Thymus (tissue), 14 donors: ENCODE measurements at places on chromosomes 2 and 18. TPM values are rescaled to one million over a fixed set of nuclear protein-coding genes. Genes with fewer than 3 reads are reported as not detected.

- no peak for DNase-seq
These were observed 31.9 kb downstream of the DSC3 start for GRCh38 chr18:31010601-31011000.

DNA sequence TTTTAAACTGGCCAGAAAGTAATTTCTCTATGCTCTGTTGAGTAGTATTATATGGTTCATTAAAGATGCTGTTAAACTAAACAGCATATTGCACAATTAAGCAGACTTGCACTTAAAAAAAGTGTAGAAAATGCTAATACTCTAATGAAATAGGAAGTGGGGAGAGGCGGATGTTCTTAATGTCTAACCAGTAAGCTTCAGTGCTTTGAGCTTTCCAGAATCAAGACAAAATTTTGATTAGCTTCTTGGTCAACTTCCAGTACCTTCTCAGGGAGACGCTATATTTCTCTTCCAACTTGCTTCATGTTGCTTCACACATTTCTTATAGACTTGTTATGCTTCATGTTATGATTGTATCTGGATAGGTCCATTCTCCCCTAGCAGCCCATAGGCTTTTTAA, 89.1 kb downstream of the MAP2 start:
- DNase-seq = no peak

- DNase-seq = no peak
These were observed 43.4 kb upstream of the MTCL1 start for GRCh38 chr18:8661754-8662559.

Gene RAD51AP2
- polyA plus RNA-seq = 0.18 TPM

DNA sequence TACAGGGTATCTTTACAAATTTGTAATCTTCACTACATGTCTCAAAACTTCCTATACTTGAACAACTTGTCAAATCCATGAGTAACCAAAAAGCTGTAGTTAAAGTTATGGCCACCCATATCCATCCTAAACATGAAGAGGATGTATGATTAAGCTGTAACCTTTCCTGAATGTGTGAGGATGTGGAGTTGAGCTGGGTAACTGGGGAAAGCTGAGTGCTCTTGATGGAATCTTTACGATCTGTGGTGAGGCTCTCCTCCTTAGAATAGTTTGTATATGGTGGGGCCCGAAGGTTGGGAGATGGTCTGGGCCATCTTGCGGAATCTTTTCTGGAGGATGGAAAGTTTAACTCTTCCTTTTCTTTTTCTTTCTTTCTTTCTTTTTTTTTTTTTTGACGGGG, 29.4 kb downstream of the DPP4 start:
- DNase-seq = no peak

Gene RESP18
- 0.07 TPM for polyA plus RNA-seq

- DNase-seq = no peak
These were observed 74.5 kb downstream of the MDH1 start for GRCh38 chr2:63663013-63663864.

GRCh38 chr2:144595686-144596072, 75.8 kb upstream of the ZEB2 start:
- DNase-seq = no peak

- DNase-seq = no peak
These were observed 11.1 kb upstream of the CUL3 start for GRCh38 chr2:224596289-224596688.

DNA sequence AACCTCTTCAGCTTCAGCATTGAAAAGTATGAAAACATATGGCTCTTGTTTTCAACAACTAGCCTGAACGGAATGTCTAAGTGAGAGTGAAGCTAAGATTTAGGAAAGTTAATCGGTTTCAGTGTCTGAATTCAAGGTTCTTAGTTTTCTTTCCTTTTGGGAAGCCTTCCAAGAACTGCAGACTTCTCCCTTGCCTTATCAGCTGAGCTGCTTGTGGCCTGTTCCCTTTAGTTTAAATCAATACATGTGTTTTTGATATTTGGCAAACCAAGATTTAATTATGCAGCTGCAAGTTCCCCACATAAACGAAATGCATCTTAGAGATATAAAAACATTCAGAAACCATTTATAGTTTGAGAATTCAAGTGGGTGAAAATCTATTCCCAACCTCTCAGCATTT, 274.3 kb upstream of the NRP2 start:
- DNase-seq = no peak

- no peak for DNase-seq
These were observed 123.7 kb downstream of the QPCT start for GRCh38 chr2:37468170-37468569.

Gene PLEKHH2
- 1.1 TPM for polyA plus RNA-seq

GRCh38 chr2:55565613-55566012, 46.1 kb downstream of the CFAP36 start:
- DNase-seq = peak; percentile 6

GRCh38 chr18:9217743-9218451, 81.3 kb downstream of the ANKRD12 start:
- no peak for DNase-seq

- DNase-seq = no peak
These were observed 557.1 kb downstream of the TNS1 start for GRCh38 chr2:217445723-217446122.

DNA sequence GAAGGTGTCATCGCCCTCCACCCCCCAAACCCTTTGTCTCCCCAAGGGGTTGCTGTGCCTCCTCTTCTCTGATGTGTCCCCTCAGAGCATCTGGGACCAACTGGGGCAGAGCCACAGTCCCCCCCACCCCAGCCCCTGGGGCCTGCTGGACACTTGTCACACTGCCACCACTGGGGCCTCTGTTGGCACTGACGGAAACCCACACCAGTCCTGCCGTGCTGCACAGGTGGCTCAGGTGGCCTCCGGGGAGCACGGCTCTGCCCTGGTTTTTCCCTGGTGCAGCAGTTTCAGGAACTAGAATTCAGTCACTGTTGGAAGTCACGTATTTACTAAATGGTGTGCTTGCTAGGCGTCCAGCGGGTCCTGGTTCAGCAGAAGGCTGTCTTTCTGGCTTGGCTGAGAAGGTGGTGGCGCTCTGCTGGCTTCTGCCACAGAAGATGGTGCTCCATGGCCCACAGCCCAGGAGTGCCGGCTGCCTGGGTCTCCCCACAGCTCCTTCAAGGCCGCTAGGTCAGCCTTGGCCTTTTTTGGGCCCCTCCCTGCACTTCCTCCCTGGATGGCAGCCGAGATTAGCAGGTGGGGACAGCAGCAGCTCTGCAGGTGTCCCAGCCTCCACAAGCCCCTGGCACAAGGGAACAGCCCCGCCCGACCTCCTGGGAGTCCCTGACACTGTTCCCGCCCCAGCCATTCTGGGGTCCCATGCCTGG, 18.6 kb upstream of the KLHL30 start:
- no peak for DNase-seq

Gene CCDC93
- polyA plus RNA-seq = 10.7 TPM

GRCh38 chr18:60146220-60146960, 226.2 kb downstream of the MC4R start:
- DNase-seq = no peak

DNA sequence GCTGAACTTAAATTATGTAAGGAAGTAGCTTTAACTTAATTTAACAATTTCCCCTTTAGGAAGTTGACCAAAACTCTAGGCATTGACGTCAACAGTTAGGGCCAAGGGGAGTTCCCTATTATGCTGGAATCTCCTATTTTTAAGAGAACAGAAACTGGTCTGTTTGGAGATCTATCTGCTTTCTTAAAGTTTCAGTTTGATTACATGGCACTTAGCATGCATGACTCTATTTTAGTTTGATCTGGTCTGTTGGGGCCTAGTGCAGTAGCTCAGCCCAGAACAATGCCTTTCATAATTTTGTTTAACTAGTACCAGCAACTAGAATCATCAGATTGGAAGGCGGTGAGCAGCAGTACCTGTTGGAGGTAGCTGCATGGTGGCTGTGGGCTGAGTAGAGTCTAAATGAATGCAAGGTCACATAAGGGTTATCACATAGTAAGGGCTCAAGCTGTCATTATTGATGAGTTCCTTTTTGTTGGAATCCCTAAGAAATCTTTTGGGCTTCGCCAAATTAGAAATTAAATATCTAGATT, 60.5 kb upstream of the ZNG1B start:
- DNase-seq = no peak

Gene MBOAT2
- 6.0 TPM for polyA plus RNA-seq

- no peak for DNase-seq
These were observed 169.4 kb upstream of the SIX3 start for GRCh38 chr2:44772131-44772530.

Gene FAM110C
- 7.3 TPM for polyA plus RNA-seq

DNA sequence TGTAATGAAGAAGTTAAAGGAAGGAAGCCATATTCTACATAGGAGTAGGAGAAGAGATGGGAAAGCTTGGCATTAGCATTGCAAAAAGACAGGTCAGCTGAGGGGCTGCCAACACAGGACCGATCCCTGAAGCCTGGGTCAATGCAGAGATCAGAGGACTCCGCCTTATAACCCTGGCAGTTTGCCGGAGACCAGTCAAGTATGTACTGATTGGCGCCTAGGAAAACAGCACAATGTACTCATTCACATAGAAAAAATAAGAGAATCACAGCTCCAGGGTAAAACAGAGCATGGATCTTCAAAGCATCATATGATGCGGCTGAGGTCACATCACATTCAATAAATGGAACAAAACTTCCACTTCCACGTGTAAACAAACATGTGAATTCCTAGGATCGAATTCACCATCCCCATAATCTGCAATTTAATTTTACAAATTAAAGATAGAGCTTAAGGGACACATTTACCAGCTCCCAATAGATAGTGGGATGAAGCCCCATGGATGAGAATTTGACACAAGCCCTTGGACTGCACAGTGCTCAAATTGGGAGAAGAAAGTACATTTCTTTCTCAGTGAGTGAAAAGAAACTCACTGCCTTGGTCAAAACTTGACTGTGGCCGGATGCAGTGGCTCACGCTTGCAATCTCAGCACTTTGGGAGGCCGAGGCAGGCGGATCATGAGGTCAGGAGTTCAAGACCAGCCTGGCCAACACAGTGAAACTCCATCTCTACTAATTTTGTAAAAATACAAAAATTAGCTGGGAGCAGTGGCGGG, 135.0 kb upstream of the KLHL14 start:
- DNase-seq = no peak

Gene ABHD3
- 77.9 TPM for polyA plus RNA-seq

Gene C2orf15
- polyA plus RNA-seq = 2.3 TPM

DNA sequence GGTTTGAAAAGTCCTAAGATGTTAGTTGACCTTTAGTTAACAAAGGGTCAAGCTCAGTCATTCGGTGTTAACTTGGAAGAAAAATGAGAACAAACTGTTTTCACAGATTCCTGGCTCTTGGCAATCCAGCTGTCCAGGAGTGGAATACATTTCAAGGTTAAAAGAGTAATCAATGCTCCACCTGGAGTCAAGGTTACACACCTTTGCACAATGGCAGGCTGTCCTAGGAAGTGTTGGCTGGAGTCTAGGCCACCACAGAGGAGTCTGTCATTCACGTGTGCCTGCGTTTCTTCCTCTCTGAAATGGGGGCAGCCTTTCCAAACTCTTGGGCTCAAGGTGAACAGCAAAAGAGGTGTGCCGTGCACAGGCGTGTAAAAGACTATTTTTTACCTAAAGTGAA, 6.3 kb upstream of the ID2 start:
- DNase-seq = no peak

Gene ATP5MC3
- polyA plus RNA-seq = 184 TPM

GRCh38 chr2:119683074-119683712, 4.2 kb downstream of the TMEM177 start:
- DNase-seq = no peak

DNA sequence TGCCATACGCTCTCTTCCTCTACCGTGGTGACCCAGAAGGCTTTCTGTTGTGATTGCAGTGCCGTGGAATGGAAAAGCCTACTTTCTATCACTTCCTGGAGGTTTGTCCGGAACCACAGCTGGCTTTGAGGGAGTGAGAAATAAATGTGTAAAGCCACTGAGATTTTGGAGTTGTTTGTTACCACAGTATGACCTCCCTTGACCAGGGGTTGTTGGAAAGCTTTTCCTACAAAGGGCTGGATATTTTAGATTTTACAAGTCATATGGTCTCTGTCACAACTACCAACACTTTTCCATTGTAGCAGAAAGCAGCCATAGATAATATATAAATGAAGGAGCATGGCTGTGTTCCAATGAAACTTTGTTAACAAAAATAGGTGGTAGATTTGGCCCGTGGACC, 70.3 kb downstream of the VAPA start:
- no peak for DNase-seq

DNA sequence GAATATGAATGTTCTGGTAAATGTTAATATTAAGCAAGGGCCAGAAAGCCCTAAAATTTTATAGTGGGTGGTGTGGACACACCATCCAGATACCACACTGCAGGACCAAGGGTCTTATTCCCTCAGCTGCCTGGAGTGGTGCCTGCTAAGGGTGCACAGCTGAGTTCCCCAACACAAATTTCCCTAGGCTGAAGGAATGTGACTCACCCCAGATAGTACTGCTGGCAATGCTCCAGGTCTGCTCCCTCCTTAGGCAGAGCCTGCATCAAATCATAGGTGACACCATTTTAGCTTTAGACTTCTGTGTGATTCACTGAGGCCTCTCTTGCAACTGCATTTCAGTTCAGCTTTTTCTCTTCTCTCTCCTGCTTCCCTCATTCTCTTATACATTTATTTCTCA, 321.1 kb downstream of the SATB2 start:
- DNase-seq = no peak

DNA sequence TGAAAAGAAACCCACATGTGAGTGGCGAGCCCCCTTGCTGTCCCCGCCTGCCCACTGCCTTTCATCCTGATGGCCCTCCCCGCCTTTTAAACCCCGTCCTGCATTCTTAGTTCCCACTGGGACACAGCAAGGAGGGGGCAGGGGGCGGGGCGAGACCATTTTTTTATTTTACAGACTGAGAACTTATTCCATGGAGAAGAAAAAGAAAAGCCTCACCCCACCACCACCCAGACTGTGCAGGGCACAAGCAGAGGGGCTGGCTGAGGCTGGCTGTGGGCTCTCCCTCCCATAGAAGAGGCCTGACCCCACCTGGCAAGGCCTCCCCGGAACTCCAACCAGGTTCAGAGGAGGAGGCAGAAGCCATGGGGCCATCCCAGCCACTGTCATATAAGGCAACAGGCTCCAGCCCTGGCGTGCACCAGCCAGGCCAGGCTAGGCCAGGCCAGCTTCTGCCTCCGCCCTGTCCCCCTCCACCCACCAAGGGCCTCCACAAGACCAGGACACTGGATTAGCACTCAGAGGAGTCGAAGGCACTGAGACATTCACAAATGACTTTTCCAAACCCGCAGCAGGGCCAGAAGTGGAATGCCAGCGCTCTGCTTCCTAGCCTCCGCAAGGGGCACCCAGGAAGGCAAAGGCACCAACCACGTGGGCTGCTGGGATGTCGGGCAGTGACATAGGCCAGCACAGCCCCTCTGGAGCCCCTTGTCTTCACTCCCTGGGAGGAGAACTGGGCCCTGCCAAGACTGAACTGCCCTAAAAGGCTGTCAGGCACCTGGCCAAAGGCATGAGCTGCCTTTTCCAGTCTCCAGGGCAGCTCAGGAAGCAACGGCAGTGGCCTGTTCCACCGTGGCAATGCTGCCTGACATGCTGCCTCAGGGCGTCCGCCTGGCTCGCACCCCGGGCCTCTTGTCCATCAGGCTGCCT, 37.5 kb upstream of the SEMA4C start:
- no peak for DNase-seq

Gene TYMS
- 17.8 TPM for polyA plus RNA-seq

Gene NEUROD1
- 0.46 TPM for polyA plus RNA-seq

Gene GALR1
- 0.02 TPM for polyA plus RNA-seq

- peak; percentile 47 for DNase-seq
These were observed 35.9 kb upstream of the MGAT5 start for GRCh38 chr2:134217924-134218323.

Gene IL1B
- 13.8 TPM for polyA plus RNA-seq

Gene CRACDL
- polyA plus RNA-seq = 3.6 TPM

GRCh38 chr18:55442561-55442960, 145.4 kb downstream of the TCF4 start:
- no peak for DNase-seq
